ENCODE measurements at places on chromosomes 16 and 17. TPM values are rescaled to one million over a fixed set of nuclear protein-coding genes. Genes with fewer than 3 reads are reported as not detected.

The CRYBA1 gene
- not detected for polyA plus RNA-seq

DNA sequence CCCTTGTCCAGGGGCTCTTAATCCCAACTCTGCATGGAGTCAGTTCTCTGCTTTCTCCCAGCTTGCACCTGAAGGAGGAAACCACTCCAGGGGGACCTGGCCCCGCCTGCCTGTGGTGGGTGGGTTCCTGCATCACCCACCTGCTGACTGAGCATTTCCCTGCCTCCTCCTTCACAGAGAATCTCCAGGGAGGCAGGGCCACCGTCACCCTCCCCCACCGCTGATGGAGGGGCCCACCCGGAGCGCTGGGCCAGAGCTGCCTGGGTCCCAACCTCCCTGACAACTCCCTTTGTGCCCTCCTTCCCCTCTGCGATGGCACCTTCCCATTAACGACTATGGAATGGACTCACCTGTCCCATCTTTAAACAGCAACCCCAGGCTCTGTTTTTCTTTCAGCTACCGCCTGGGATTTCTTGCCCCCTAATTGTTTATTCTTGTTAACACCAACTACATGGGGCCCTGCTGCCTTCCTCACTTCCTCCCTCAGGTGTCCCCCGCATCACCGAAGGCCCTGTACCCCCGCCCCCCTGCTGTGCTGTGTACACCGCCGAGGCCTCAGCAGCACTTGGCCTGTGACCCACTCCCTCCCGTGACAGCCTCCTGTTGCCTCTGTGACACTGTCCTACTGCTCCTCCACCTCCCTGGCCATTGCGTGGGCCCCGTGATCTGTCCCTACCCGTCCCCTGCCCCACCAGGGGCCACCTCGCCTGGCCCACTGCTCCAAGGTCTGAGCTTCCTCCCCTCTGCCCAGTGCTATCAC lies 842 bp upstream of the TEDC2 start:
- no peak for DNase-seq

The TBC1D3C gene
- 0.30 TPM for polyA plus RNA-seq

GRCh38 chr16:89343501-89344457 lies 126.3 kb downstream of the ZNF778 start:
- DNase-seq = no peak

The RASL10B gene
- polyA plus RNA-seq = 14.0 TPM
